AG10803 (cell line): ENCODE measurements at places on chromosomes 3 and 15.

DNA sequence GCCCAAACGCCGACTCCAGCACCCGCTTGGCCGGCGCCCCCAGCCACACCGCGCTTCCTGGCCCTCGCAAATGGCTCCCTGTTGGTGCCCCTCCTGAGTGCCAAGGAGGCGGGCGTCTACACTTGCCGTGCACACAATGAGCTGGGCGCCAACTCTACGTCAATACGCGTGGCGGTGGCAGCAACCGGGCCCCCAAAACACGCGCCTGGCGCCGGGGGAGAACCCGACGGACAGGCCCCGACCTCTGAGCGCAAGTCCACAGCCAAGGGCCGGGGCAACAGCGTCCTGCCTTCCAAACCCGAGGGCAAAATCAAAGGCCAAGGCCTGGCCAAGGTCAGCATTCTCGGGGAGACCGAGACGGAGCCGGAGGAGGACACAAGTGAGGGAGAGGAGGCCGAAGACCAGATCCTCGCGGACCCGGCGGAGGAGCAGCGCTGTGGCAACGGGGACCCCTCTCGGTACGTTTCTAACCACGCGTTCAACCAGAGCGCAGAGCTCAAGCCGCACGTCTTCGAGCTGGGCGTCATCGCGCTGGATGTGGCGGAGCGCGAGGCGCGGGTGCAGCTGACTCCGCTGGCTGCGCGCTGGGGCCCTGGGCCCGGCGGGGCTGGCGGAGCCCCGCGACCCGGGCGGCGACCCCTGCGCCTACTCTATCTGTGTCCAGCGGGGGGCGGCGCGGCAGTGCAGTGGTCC is 3.5 kb downstream of the ISLR2 start:
- DNase-seq = no peak

GRCh38 chr15:63422891-63423590 is 41.4 kb upstream of the CA12 start:
- no peak for DNase-seq

- no peak for DNase-seq
Observed at GRCh38 chr3:89889386-89889785, 782.0 kb downstream of the EPHA3 start.

- DNase-seq = no peak
Observed at GRCh38 chr15:86300390-86301125, 220.9 kb downstream of the AGBL1 start.

GRCh38 chr3:33380653-33381052 is 59.6 kb downstream of the UBP1 start:
- DNase-seq = no peak

- peak; percentile 43 for DNase-seq
Observed at GRCh38 chr3:184952671-184953070, 140.7 kb downstream of the VPS8 start.

DNA sequence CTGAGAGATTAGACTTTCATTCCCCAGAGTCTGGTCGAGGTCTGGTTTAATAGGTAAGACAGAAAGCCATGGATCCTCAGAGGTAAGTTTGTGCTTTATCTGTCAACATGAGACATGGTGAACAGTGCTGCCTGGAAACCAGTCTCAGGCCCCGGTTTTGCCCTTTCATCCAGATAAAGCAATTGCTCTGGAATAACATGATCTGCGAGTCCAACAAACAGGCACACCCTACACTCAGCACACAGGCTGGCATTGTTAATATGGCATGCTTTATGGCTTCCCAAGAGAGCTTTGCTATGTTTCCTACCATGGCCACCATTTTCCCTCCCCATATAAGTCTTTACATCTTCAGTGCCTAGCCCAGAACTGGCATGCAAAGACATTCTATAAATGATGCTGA is 30.1 kb upstream of the MNS1 start:
- no peak for DNase-seq

DNA sequence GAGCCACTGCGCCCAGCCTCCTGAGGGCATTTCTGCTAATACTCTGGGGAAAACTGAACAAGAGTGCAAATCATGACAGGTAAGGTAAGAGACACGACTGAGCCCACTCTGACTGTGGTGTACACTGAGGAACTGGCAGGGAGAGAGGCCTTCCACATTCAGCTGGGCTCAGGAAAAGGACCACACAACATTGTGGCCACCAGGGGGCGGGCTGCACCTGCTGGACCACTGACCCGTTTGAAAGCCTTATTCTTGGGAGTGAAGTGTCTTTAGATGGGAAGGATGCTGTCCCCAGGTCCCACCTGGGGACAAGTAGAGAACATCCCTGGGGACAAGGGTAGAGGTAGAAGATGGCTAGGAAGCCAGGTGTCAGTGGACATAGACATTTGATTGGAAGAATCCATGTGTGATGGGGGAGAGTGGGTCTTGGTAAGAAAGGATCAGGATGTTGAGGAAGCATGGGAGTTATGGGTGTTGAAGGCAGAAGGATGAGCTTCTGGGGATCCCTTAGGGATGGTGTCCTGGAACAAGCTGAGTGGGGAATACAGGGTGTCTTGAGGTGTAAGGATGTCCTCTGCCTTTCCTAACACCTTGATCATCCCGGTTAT is 6.2 kb upstream of the CTDSPL start:
- peak; percentile 62 for DNase-seq

- peak; percentile 70 for DNase-seq
Observed at GRCh38 chr3:149512073-149512782, 37.7 kb downstream of the TM4SF4 start.

DNA sequence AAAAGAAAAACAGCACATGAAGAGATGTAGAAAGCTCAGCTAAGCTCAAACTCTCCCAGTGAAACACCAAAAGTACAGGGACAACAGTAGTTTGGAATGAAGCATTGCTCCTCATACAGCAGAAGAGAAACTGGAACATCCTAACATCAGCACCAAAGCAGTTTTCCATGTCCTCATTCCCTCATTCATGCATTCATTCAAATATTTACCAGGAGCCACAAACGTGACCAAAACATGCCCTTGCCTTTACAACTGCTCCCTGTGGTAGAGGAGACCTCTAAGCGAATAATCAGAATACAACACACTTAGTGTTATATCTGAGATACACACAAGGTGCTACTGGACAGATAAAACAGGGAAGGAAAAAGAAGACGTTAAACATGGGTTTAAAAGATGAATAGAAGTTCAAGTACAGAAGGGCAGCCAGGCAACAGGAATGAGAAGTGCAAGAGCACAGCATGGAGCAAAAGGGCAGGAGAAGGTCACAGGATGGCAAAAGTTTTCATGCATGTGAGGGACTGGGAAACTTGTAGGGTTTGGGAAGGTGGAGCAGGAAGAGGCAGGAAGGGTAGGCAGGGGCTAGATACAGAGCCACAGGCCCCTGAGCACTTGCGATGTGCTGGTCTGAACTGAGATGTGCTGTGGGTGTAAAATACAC is 58.5 kb upstream of the LMCD1 start:
- peak; percentile 51 for DNase-seq

DNA sequence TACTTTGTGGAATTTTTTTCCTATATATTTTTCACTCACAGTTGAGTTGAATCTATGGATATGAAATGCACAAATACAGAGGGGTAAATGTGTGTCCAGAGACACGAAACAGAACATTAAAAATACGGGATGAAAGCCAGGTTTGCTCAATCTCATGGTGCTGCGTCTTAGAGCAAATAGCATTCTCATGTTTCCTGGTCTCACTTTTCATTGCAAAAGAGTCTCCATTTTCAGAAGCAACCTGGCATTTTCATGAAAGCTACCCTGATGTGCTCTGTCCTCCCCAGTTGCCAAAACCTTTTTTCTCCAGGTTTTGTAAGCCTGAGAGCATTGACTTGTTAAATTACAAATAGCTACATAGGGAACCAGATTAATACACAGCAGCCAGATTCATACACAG is 49.5 kb upstream of the MBNL1 start:
- peak; percentile 71 for DNase-seq

- peak; percentile 26 for DNase-seq
Observed at GRCh38 chr3:115836944-115837343, 213.6 kb downstream of the GAP43 start.

DNA sequence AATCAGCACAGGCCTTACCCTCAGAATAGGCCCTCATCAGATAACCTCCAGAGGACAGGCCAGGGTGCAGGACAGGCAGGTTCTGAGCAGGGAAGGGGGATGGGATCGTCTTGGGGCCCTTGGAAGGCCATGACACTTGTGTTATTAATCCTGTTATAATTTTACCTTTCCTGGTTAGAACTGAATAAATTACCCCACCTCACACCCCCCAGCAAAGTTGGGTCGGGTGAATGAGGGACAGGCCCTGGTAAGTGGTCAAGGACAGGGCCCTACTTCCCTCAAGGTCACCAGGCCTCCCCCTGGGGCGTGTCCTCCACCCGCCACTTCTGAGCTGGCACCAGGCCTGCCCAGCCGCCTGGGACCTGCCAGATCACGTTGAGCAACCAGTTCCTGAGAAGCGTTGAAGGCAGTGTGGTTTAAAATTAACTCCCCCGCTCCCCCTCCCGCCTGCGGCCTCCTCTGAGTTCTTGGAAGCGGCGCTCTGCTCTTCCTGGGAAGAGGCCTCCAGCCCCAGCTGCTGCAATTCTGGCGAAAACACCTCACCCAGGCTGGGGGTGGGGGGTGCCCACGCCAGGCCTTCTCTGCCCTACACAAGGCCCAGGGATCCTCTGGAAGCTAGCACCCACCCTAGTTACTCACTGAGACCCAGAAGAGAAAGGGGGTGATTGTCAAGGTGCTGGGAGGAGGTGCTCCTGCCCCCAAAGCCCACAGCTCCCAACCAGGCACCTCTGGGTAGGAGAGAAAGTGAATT is 10.6 kb downstream of the CISH start:
- DNase-seq = peak; percentile 99
